ENCODE measurements at places on chromosomes 11 and 22.

DNA sequence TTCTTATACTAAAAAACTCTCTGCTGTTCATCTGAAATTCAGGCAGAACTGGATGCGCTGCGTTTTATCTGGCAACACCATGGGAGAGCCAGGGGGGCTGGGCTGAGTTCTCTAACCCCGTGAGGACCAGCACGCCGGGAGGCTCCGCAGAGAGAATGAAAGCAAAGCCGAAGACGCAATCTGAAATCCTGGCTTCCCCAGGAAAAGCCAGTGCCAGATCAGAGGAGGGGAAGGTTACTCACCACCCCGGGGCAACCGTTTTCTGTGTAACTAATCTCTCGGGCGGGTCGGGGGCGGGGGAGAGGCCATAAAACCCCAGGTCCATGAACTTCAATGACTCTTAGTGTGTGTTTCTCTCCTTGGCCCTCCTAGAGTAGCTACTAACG, 99.4 kb downstream of the SHANK2 start:
- DNase-seq = no peak

DNA sequence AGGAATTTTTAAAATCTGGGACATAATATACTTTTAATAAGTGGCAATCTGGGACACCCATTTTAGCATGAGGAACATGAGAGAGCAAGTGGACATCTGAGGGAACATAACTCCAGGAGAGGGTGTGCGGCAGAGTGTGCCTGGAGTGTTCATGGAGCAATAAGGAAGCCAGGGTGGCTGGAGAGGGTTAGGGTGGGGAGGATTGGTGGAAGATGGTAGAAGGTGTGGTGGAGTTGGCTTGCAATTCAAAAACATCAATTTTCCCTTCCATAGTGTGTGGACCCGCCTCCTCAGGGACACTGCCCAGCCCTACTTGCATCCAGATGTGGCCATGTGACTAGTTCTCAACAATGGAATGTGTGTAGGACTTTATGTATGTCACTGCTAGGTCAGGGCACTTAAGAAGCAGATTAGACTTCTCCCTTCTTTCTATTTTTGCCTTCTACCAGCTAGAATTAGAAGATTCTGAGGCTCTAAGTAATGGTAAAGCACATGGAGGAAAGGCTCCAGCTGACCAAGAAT, 4.4 kb upstream of the DENND5A start:
- no peak for DNase-seq

DNA sequence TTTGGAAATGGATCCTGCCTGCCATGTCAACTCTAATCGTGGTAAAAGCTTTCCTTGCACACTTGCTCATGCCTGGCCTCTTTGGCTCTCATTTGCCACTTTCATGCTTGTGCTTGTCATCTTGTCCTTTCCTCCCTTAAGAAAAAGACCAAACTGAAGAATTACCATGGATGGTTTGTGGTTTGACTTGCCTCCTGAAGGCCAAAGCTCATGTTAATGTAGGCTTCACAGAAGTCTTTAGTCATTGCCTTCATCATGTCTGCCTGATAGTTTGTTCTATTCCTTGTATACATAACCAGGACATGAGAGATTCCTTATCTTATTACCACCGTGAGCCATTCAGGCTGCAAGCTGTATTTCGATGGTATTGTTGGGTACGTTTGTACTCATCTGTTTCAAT, 17.3 kb downstream of the TEAD1 start:
- no peak for DNase-seq

- no peak for DNase-seq
Measured at GRCh38 chr22:30574095-30574981, at the start of gene GAL3ST1. Gene GAL3ST1 (minus strand): TSS chr22:30574665. CDS start chr22:30557392, 17,273 bp downstream.

GRCh38 chr22:33919391-33920196, 682 bp downstream of the LARGE1 start:
- DNase-seq = peak; percentile 26

GRCh38 chr11:2298795-2299761, 2.6 kb downstream of the C11orf21 start:
- DNase-seq = peak; percentile 41

DNA sequence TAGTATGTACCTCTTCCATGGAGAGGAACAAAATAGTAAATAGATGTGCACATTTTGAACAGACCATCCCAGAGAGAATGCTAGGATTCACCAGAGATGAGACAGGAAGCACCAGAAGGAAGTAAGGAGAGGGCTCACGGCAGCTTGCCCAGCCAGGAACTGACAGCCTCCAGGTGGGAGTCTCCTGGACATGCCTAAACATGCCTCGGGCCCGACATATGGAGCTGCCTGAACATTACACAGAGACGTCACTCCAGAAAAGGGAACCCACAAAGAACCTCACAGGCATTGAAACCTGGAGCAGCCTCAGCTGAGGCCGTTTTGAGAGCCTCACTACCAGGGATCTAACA, 67.4 kb downstream of the BRD1 start:
- DNase-seq = no peak

DNA sequence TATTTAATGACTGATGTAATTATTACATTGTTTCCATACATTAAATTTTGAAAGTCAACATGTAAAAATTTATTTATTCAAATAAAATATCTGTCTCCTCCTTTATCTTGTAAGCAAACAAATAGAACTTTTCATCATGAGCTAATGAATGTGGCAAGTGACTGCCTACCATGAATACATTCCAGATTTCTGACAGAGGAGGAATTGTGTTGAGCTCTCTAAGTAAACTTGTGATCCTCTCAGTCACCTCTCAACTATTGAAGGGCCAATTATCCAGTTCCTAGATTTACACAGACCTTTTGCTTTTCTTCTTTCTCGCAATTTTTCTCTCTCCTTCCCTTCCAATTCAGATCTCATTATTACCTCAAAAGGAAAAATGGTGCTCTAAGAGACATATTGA, 21.5 kb downstream of the PRRG4 start:
- no peak for DNase-seq

- no peak for DNase-seq
Measured at GRCh38 chr22:46076651-46077339, 73.5 kb upstream of the PPARA start.

- no peak for DNase-seq
Measured at GRCh38 chr11:133222425-133223330, 309.6 kb downstream of the OPCML start.

DNA sequence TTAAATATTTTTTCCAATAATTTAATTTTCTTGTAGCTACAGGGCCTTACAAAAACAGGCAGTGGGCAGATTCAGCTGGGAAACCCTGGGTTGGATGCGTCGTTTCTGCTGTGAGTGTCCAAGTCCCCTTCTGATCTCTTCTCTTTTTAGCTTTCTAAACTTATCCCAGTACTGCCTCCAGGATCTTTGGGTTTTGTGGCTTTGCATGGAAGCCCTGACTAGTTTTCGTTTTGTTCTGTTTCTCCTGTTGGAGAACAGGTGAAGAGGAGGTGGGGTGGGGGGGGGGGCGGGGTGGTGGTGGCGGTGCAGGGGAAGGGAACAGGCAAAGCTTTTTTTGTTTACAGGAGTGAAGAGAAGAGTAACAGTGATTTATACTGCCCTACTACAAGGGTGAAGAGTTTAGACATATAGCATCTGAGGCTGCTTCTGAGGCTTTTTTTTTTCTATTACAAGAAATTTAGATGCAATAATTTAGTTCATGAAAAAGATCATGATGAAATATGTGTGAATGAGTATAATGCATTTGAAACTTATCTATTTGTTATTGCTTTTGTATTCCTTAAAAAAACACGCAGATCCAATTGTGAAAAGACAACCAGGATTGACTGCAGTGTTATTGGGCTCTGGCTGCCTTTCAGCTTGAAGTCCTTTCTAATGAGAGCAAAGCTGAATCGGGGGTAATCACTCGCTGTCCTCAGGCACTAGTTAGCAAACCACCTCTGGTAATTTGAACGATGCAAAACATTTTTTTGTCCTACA, 142.9 kb downstream of the NCAM1 start:
- DNase-seq = no peak
